ENCODE measurements at places on chromosomes 5 and 9.

GRCh38 chr9:17380126-17380861 lies 198.6 kb upstream of the SH3GL2 start:
- DNase-seq = no peak

- DNase-seq = no peak
These were observed 29.8 kb downstream of the MED27 start for GRCh38 chr9:132049900-132050299.

DNA sequence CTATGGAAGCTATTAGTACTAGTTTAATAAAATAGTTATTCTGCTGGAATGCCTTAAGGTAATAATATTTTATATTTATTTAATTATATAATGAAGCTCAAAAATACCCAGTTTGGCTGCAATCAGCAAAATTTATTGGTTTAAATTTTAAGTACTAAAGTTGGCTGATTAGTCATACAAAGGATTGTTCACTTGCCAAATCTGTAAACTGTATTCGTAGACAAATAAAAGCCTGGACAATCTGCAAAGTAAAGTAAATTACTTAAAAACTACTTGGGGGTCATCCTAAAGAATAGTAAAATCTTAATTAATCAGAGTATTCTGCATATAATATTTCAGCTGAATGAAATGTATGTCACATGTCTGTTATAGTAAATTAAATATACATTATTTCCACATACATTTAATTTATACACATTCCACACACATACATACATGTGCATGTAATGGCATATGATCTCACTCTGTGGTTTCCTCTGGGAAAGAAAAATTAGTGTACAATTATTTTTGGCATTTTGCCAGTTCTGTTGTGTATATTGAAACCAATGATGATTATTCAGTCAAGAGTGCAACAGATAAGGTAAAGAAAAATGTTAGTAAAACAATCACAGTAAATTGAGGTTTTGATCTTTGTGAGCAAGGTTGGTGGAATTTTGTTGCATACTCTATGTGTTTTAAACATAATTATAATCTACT lies 455.9 kb downstream of the CDH9 start:
- peak; percentile 0 for DNase-seq

DNA sequence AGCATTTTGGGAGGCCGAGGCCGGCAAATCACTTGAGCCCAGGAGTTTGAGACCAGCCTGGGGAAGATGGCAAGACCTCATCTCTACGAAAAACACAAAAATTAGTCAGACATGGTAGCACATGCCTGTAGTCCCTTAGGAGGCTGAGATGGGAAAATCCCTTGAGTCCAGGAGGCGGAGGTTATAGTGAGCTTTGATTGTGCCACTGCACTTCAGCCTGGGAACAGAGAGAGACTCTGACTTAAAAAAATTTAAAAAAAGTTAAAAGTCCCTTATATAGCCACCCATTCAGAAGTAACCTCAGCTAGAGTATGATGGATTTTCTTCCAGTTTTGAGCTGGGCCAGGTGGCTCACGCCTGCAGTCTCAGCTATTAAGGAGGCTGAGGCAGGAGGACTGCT lies 72.4 kb downstream of the UGCG start:
- peak; percentile 98 for DNase-seq

DNA sequence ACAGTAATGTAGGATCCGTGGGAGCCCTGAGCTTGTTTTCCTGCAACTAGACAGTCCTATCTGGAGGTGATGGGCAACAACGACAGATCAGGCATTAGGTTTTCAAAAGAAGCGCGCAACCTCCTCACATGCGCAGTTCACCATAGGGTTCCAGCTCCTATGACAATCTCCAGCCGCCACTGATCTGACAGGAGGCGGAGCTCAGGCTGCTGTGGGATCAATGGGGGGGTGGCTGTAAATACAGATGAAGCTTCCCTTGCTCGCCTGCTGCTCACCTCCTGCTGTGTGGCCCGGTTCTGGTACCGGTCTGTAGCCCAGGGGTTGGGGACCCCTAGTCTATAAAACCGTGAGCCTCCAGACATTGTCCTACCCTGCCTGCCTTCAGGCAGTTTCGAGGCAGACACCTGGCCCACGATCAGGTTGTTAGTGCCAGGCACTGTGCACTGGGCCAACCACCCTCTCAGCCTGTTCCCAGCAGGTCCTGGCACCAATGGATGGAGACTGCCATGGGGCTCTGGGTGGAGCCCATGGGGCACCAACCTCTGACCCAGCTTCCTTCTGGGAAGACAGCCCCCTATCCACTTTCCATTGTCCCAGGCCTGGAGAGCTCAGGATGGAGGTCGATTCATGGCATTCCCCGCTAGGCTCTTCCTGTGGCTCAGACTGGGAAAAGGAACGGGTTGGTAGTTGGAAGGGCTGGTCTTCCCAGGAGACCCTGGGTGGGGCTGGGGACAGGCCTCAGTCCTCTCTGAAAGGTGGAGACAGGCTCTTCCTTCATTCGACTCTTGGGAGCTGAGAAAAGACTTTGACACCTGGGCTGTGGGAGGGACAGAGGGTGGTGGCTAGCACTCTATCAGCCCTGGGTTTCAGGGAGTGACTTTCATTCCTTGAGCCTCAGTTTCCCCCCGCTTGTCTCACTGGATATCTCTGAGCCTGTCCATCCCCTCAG lies 1.7 kb downstream of the ENDOG start:
- DNase-seq = peak; percentile 74

GRCh38 chr5:13019729-13020128 lies 924.8 kb downstream of the DNAH5 start:
- DNase-seq = no peak

- no peak for DNase-seq
These were observed 57.9 kb downstream of the SEMA4D start for GRCh38 chr9:89440046-89440445.

DNA sequence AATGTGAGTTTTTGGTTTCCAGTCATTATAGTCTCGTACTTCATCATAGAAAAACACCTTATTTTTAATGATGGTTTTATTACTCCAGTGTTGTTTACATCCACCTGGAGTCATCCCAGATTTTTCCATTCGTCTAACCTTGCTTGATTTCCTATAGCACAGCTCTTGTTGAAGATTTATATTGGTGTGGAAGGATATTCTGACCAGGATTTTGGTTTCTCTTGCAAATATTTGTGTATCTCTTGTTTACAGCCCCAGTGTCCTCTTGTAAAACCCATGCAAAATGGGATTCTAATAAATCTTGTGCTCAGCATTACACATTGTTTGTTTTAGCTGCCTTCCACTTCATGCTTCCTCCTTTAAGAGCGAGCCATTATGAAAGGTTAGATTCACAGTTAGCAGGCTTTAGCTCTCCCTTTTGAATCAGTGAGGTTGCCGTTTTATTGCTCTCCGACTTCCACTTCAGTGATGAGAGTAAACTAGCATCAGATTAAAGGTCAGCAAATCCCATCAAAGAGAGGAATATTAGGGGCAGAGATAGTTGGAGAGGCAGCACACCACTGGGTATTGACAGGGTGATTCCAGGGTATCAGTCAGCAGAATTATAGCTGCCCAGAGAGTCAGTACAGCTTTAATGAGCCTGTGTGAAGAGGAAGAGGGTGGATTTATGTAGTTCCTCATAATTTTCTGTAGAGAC lies 157.1 kb downstream of the PBX3 start:
- DNase-seq = no peak

DNA sequence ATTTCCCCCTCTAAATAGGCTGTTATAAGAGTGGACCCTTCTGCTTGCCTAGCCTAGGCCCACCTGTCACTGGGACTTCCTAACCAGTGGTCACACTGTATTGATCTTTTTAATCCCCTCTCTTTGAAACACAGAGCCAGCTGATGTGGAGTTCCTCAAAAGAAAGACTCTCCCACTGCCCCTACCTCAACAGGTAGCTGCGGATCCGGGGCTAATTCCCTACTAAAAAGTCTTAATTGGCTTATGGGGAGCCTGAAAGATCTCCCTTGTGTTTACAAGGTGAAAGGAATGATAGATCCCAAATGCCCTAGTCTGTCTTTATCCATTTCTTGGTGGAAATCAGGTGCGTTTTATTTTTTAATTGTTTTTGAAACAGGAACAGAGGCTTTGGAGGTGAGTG lies 2.0 kb downstream of the NEUROG1 start:
- no peak for DNase-seq

- no peak for DNase-seq
These were observed 209.2 kb upstream of the KLF4 start for GRCh38 chr9:107698779-107699178.

DNA sequence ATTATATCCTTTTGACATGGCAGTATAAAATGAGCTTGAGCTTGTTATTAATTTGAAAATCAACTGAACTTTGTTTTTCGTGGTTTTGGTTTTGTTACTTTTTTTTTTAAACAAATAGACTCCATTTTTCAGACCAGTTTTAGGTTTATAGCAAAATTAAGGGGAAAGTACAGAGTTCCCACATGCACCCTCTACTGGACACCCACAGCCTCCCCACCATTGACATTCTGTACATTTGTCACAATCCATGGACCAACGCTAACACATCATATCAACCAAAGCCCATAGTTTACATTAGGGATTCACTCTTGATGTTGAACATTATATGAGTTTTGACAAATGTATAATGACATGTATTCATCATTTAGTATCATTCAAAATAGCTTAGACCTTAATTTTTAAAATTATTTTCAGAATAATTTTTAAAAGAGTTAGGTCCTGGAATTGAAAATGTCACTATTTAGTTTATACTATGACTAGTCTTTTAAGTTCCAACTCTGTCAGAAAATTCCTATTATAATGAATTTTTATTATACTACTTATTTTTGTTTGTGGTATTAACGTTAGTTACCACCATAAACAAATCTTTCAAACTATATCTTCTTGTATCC lies 35.3 kb upstream of the JMY start:
- DNase-seq = peak; percentile 36

GRCh38 chr9:26974927-26975326 lies 18.7 kb downstream of the IFT74 start:
- DNase-seq = no peak

DNA sequence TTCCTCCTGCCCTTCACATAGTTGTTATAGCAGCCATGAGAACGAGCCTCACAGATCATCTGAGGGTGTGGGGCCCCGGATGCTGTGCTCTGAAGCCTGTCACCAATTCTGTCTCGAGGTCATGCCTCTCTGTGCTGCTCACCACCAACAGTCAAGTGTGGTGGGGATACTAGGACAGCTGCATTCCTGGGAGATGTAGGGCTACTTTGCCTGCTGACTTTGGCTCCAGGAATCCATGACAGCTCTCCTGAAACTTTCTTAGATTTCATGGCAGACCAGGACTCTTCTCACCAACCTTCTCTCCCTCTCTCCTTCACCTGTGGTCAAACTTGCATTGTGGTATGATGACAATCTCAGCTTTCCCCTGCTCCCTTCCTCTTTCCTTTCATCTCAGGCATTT lies 395.9 kb downstream of the PSAT1 start:
- DNase-seq = no peak

- no peak for DNase-seq
These were observed 114.2 kb upstream of the PHYKPL start for GRCh38 chr5:178346607-178347334.

DNA sequence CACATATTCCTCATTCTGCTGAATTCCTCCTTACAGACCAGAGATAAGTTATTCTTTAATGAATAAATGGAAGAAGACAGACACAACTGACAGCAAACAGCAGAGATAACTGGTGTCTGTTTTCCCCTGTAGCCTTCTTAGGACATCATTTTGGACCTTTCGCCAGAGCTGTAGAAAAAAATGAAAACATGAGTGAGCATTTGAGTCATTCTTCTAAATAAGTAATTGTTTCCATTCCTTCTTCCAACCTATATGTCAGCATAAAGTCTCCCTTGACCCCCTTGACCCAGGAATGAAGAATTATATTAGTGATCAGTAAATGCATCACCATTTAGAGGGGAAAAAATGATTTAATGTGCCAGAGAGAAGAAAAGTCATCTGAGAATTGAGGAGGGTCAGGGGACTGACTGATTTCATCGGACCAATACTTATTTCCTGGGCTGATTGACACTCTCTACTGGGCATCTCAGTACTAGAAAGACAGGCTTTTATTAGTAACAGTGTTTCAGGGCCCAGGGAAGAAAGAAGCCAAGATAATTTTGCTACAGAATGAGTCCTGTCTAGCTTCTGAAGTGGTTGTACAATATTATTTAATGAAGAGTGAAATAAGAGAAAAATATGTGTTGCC lies 597.0 kb downstream of the PSAT1 start:
- peak; percentile 55 for DNase-seq

DNA sequence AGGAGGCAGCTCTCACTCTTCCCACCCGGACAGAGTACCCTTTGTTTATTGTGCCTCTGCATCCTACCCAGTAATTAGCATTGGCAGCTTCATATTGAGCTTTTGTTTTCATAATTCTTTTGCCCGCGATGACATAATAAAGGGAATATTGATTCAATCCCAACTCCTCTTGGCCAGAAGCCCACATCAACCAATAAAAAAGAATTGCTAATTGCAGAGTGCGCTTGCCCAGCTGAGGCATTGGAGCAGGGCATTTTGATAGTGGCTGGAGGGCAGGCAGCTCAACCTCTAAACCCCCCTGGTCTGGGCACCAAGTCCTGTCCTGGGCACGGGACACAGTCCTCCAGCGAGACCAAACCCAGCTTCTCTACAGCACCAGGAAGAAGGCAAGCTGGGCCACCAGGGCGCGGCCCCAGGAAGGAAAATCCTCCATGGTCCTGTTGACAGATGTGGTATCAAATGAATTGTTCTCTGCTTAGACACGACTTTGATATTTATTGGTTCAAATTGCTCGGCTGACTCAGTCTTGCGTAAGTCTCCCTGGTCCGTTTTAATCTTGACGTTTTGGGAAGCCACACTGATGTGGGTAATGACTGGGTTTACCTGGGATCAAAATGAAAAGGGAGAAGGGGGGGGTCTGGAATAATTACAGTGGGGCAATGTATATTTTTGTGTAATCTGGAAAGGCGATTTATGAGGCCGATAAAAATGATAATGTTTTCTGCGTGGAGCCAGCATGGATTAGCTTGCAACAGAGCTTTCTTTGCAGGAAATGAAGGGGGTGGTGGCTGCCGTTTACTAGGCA lies 220.7 kb upstream of the MSX2 start:
- DNase-seq = peak; percentile 16

DNA sequence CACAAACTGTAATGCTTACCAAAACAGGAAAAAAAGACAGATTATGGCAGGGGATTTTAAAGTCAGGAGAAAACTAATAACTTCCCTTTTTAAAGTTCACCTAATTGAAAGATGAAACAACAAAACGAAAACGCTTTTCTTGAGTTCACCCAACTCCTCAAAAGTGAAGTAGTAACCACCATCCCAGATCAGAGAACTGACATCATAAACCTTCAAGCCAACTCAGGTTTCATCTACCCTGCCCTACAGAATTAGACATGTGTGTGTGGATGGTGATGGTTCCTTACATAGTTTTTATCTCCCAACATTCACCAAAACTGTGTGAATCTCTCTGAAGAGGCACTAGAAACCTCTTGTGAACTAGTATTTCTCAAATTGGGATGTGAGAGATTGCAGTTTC lies 195.2 kb upstream of the PTGER4 start:
- no peak for DNase-seq

- no peak for DNase-seq
These were observed 199.2 kb downstream of the ADAMTSL1 start for GRCh38 chr9:18673179-18673578.

DNA sequence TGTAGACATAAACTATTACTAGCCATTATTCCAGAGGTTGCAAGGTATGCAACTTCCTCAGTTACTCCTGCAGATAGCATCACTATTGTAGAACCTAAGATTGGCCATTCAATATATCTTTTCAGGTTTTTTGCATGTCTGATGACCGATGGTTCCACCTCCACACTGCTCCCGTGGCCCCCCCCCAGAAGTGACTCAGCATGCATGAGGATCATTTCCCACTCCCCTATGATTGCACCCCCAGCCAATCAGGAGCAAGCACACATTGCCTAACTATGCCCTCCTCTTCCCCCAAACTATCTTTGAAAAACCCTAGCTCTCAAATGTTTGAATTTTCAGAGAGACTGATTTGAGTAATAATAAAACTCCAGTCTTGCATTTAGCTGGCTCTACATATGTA lies 601.4 kb upstream of the TLE4 start:
- no peak for DNase-seq

All from cardiac fibroblast (primary cell).